Left hindlimb (tissue), 1 donor: ENCODE measurements at places on chromosomes 7 and 10.
A peak's percentile ranks its signal among the peaks of the same experiment; 100 is the strongest.

- no peak for DNase-seq
Observed at GRCh38 chr7:27897441-27897847, 157.5 kb downstream of the TAX1BP1 start.

GRCh38 chr7:133185512-133185911 lies 67.4 kb upstream of the EXOC4 start:
- DNase-seq: no peak

DNA sequence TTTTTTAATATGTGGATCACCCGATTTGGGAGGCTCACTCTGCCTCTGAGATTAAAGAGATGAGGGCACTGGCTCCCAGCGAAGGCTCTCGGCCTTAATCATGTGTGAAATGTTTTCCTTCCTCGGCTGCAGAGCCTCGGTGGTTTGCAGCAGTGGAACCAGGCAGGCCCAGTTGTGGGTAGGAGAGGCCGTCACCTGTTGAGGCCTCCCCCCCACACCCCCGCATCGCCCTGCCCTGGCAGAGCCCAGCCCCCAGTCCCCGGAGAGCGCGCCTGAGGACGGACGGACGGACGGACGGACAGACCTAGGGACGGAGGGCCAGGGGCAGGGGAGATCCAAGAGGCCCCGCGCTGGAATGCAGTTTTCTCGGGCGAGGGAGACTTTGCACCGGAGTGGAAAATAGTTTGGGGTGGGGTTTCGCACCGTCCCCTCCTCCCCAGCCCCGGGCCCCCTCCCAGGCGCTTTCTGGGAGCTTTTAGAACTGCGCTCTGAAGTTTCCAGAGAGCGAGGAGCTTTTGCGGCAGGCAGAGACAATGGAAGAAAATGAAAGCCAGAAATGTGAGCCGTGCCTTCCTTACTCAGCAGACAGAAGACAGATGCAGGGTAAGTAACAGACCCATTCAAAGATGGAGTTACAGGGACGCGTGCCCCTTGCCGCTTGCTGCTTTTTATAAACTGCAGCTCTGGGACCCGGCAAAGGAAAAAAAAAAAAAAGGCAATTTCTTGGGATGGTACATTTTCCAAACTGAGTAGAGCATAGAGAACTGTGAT lies at the start of gene KIAA1217:
Gene KIAA1217, plus strand, starts transcription at position 478 of the 771 bp plus-strand sequence. Its CDS starts 56 bp downstream, at position 534.
- DNase-seq: peak; percentile 79

- DNase-seq: no peak
Observed at GRCh38 chr7:156504687-156505545, 135.7 kb upstream of the RNF32 start.

- peak; percentile 77 for DNase-seq
Observed at GRCh38 chr7:94436018-94436604, 41.4 kb downstream of the COL1A2 start.

DNA sequence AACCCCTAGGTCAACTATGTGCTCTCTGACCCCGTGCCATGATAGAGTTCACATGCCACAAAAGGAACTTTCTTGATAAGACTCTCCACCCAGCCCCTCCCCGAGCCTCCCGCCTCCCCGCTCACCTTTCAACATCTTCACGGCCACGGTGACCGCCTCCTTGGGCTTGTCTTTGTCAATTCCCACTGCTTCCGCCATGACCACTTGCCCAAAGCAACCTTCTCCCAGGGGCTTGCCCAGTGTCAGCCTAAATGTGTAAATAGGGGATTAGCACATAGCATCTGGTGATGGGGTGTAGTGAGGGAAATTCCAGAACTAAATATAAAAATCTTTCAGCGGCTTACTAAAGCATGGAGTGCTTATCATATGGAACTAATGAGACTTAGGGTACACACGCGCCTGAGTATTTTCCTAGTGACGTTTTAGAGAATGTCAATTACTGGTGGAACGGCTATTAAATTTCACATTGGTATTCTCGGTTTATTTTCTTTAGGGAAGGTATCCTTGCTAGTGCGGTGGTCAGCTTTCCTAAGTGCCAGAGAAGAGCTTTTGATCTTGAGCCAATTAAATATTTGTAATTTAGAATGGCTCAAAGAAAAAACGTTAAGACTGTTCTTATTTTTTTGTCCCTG lies 97.4 kb downstream of the FGFR2 start:
- no peak for DNase-seq

GRCh38 chr10:75418712-75419111 lies 12.7 kb upstream of the LRMDA start:
- DNase-seq: no peak

GRCh38 chr10:75935650-75936400 lies 504.4 kb downstream of the LRMDA start:
- DNase-seq: no peak

DNA sequence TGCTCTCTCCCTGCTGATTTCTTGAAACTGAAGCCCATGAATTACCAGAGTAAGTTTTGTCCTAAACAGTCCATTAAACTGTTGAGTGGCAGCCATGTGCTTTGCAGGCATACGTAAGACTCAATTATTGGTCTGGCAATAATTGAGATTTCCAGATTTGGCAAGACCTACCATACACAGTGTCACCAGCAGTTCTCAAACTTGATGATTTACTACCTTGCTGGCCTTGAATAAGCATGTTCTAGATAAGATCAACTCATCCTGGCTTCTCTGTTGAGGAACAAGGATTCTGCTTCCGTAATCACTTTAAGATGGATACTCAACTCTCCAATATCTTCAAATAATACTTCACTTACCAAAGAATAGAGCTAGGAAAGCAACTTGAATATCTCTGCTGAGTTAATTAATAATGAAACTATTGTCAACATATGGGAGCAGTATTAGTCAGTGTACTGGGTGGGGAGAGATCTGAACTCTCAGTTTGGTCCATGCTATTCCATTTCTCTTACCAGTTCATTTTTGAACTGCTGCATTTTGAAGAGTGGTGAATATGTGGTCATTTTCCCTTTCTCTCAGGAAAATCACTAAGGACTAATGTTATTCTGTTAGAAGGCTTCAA lies 181.4 kb downstream of the IPMK start:
- no peak for DNase-seq

DNA sequence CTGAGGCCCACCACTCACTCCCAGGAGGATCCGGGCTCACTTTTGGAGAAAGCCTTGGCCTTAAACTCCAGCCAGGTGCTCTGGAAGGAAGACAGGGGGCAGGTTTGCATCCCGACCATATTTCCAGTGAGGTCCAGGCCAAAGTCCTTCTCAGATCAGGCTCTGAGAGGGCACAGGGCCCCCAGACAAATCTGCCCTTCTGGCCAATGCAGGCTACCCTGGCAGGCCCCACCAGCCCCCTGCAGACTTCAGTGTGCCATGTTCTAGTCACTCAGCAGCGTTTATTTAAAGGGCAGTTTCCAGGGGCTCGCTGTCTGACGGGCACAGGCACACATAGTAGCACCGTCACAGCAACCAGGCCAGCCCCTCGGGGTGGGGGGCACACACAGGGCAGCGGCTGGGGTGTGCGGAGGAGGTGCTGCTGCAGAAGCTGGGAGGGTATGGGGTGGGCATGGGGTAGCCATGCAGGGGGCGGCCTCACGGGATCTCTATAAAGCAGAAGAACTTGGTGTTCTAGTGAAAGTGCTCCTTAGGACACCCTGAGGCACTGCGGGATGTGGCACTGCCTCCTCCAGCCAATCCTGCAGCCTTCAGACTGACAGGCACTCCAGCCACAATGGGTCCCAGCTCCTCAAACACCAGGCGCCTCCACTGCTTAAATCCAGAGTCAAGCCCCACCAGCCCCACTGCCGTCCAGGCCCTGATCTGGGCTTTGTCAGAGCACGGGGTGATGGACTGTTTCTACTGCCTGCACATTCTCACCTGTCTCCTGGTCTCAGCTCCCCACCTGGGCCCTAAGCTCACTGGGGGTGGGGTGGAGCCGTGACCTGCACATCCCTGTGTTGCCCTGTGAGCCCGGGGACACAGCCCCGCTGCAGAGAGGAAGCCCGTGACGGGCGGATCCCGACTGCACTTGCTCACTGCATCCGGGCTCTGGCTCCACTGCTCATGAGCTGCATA lies 9.6 kb upstream of the PYROXD2 start:
- DNase-seq: no peak

- no peak for DNase-seq
Observed at GRCh38 chr7:87083865-87084519, 24.5 kb upstream of the ELAPOR2 start.

DNA sequence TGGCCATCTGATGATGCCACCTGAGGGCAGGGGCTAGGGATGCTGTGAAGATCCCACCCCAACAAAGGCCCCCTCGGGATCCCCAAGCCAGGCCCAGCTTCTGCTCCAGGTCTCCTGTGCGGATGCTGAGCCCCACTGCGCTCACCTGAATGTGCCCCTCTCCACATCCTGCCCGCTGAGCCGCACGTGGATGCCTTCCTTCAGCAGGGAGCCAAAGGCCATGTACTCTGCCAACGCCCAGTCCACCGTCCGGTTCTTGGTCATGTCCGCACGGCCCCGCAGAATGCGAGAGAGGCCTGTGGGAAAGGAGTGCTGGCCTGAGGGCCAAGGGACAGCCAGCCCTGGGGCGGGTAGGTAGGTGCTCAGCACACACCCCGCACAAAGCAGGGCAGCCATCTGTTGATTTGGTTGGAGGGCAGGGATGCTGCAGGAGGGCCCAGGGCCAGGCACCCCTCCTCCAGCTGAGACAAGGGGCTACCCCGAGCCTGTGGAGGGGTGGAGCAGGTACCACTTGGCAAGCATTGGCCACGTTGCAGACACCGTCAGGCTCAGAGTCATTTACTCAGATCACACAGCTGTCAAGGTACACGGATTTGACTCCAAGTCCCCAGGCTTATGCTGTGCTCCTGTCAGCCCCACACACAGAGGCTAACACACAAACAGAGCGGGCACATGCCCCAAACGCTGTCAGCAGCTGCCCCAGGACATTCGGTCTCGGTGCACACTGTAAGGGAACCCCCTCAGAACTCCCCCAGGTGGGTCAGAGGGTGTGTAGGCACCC lies 19.2 kb downstream of the OGDHL start:
- DNase-seq: no peak

DNA sequence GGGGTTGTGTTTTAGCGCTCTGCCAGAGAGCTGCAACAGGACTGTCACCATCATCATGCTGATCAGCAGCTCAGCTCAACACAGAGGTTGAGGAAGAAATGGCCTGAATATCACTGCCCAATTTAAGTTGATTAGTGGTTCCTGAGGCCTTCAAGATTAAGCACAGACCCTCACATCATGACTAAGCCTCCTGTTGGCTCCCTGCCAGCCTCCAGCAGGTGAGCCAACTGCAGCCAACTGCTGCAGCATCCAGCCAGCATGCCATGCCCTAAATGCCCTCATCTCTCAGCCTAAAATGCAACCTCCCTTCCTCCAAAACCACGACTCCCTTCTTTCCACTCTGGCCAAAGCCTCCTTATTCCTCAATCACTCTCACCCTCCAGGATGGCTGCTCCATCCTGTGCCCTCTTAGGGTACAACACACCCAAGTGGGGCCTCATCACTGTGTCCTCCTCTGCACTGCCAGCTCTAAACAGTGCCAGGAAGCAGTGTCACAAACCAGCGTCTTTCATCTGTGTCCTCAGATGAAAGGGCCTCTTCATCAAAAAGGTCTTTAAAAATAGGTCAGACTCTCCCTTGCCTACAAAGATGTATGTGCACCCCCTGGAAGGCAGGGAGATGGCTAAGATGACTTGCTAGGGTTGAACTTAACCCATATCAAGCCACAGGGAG lies 259.3 kb downstream of the ZEB1 start:
- no peak for DNase-seq

DNA sequence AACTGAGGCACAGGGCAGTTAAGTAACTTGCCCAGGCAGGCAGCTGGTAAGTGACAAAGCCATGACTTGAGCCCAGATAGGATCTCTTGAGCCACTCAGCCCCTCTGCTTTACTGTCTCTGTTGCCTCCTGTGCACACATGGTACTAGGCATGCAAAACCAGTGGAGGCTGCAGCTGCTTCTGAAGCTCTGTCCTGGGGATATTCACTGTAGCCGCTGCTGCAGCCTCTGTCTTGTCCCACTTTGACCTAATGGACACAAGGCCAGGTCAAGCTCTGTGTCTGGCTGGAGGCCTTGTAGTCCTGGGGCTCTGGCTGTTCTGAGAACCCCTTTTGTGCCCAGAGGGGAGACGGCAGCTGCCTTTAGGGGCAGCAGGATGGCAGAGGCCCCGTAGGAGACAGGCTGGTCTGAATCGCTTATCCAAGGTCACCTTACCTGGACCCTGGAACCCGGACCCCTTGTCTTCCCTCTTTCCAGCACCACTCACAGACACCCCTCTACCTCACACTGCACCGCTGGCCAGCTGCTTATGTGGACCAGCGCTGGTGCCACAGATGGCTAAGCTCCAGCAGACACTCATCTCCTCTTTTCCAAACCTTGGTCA lies 57.6 kb downstream of the TSPAN15 start:
- DNase-seq: no peak

GRCh38 chr10:95818668-95819067 lies 62.7 kb downstream of the ENTPD1 start:
- DNase-seq: no peak

GRCh38 chr7:30984359-30985107 lies 20.8 kb downstream of the GHRHR start:
- no peak for DNase-seq

DNA sequence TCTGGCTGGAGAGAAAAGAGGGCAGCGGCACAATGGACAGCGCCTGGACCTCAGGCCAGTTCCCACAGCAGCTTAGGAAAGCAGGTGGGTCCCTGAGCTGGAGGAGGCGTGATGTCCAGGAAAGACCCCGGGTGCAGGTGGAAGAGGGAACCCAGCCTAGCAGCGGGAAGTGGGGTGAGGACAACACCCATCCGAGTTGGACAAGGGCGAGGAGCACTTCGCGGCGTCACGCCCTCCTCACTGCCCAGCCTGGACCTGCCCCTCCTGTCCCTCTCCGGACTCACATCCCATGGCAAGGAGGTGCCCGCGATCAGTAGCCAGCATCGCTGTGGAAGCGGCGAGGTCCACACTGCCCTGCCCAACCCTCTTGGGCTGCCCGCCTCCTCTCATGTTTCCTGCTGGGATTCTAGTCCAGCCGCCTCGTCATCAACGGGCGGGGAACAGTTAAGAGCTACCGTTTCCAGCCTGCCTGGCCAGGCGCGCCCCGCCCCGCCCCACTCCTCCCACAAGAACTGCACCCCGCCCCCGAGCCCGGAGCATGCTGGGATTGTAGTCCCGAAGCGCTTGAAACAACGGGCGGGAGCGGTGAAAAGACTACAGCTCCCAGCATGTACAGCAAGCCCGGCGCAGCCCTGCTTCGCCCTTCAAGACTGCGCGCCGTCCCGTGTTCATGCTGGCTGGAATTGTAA lies 930.6 kb upstream of the ZNF722 start:
- DNase-seq: no peak

GRCh38 chr10:132427939-132428367 lies 31.0 kb downstream of the PWWP2B start:
- no peak for DNase-seq

DNA sequence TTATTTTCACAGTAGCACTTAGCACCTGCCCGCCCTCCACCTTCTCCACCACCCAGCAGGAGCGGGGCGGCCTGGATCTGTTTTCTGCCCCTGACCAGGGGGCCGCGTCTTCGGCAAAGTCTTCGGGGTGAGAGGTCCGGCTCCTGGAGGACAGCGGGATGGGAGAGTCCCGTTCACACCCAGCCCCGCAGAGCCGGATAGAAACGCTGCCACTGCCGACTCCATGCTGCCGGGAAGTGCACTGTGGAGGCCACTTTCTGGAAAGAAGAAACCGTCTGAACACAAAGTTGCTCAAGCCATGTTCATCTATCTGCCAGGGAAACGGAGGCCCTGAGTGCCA lies 14.5 kb upstream of the ZNF273 start:
- DNase-seq: no peak
